Fibroblast of gingiva (primary cell): ENCODE measurements at places on chromosomes 3 and 15.

DNA sequence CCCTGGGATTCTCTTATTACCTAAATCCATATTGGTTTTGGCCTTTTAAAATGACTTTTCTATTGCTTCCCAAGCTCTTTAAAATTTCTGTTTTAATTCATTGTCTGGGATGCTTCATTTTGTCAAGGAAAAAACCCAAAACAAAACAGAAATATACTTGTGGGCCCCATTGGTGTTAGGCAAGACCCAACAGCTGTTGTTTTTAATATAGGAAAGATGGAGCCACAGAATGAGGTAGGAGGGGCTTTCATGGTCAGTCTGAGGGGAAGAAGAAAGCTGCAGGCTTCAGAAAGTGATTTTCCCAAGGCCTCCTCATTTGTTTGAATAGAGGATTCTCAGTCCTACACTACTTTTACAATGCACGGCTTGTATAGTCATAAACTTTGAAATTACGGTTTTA is 180.5 kb downstream of the MCTP2 start:
- DNase-seq = no peak

DNA sequence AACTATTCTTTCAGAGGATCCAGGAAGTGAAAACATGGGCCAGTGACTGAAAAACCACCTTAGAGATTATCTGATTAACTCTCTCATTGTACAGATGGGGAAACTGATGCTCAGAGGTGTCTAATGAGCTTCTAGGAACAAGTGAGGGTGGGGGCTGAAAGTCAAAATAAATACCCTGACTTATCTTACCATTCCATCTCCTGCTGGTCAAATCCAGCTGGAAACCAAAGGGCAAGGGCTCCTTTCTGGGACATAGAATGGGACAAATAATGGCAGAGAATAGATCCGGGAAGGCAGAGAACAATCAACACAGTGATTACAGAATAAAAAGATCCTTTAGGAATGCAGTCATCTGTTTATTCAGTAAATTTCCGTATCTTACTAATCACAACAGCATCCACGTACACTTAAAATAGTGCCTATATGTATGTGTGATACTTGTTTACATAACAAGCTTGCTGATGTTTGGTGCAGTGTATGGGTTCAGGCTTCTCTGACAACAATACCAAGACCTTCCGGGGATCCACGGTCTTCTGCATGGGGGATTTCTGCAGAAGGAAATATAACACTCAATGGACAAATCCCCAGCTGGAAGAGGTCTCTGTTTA is 173.2 kb downstream of the THSD4 start:
- peak; percentile 37 for DNase-seq

DNA sequence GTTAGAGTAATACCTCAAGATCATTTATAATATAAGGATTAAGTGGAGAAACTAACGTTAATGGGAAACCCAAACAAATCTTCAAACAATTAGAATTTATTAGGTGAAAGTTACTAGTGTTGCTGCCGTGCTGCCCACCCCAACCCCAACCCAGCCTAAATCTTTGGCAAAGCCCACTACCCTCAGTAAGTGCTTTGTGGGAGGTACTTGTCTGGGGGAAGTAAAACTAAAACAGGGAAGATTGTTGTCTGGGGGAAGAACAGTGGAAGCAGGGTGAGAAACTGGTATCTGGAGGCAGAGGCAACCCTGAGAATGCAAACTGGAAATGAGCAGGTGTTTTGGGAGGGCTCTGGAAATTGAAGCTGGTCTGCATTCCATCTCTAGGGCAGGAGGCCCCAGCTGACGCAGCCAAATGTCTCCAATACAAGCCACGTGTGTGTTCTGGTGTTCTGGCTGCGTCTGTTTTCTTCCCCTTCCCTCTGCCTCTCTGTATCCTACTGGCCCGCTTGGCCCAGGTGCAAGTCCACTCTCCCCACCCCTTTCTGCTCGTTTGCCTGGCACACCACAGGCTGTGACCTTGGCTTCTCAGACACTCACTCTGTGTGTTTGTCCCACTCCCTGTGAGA is 32.7 kb downstream of the FEM1B start:
- no peak for DNase-seq

DNA sequence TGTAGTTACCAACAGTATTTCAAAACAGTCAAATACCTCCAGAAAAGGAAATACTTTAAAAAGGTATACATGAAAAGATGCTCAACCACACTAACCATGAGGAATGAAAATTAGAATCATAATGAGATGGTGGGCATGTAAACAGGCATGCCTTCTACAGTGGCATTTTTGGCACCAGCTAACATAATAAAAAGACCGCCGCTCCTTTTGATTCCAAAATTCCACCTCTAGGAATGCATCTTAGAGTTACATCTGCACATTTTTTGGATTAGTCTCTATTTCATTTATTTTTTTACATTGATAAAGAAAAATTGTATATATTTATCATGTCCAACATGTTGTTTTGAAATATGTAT is 37.0 kb upstream of the SPTBN5 start:
- no peak for DNase-seq

DNA sequence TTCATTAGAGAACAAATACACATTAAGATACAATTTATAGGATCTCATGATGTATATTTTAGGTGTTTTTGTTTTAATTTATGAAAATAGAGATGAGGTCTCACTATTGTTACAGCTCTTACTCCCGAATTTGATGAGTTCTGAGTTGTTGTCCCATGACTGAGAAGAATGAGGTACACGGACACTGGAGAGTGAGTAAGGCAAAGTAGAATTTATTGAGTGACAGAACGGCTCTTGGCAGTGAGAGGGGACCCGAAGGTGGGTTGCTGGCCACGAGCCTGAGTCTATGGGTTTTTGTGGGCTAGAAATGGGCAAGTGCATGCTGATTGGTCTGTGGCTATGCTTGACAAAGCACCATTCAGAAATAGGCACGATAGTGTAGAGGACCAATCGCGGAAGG is 3.1 kb upstream of the RNF168 start:
- DNase-seq = no peak

- DNase-seq = peak; percentile 15
Measured at GRCh38 chr3:12752809-12753208, 6.2 kb downstream of the TMEM40 start.

- DNase-seq = no peak
Measured at GRCh38 chr3:50587806-50588758, 18.8 kb downstream of the HEMK1 start.

GRCh38 chr3:50147861-50148260 is 7.3 kb upstream of the SEMA3F start:
- DNase-seq = peak; percentile 28
